CD8-positive, alpha-beta T cell (primary cell): ENCODE measurements at places on chromosomes 7 and 10.

- no peak for DNase-seq
These were observed 386.0 kb downstream of the KIF20B start for GRCh38 chr10:90087197-90088023.

- no peak for DNase-seq
These were observed 35.4 kb upstream of the PTER start for GRCh38 chr10:16401416-16401815.

DNA sequence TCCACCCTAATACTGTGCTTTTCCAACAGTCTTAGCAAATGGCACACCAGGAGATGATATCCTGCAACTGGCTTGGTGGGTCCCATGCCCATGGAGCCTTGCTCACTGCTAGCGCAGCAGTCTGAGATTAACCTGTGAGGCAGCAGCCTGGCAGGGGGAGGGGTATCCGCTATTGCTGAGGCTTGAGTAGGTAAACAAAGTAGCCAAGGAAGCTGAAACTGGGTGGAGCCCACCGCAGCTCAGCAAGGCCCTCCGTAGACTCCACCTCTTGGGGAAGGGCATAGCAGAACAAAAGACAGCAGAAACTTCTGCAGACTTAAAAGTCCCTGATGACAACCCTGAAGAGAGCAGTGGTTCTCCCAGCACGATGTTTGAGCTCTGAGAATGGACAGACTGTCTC lies 399.0 kb downstream of the CCSER2 start:
- DNase-seq = no peak

DNA sequence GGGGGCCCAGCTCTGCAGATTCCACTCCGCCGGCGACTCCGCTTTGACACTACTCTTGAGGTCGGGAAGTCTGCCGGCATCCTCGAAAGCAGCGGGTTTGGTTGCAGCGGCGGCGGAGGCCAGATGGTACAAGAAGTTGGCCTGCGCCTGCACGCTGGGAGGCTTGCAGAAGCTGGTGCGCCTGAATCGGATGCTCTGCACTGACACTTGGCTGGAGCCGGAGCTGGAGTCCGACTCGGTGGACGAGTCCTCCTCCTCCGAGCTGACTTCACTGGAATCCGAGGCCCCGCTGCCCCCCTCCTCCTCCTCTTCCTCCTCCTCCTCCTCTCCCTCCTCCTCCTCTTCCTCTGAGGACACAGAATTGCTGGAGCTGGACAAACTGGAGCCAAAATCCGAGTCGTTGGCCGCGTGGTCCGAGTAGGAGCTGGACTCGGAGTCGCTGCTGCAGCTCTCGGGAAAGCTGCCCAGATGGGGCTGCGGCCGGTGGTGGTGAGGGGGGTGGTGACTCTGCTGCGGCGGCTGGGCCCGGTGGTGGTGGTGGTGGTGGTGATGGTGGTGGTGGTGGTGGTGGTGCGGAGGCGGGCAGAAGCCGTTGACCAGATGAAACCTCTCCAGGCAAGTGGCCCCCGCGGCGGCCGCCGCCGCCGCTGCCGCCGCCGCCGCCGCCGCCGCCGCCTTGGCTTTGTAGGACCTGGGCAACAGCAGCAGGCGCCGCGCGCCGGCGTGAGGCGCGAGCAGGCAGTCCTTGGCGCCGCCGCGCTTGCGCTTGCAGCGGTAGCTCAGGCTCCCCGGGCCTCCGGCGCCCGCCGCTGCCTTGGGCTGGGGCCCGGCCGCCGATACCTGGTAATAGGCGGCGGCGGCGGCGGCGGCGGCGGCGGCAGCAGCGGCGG lies 9.0 kb downstream of the SKIDA1 start:
- no peak for DNase-seq

- DNase-seq = no peak
These were observed 37.4 kb downstream of the VKORC1L1 start for GRCh38 chr7:65910237-65910636.

DNA sequence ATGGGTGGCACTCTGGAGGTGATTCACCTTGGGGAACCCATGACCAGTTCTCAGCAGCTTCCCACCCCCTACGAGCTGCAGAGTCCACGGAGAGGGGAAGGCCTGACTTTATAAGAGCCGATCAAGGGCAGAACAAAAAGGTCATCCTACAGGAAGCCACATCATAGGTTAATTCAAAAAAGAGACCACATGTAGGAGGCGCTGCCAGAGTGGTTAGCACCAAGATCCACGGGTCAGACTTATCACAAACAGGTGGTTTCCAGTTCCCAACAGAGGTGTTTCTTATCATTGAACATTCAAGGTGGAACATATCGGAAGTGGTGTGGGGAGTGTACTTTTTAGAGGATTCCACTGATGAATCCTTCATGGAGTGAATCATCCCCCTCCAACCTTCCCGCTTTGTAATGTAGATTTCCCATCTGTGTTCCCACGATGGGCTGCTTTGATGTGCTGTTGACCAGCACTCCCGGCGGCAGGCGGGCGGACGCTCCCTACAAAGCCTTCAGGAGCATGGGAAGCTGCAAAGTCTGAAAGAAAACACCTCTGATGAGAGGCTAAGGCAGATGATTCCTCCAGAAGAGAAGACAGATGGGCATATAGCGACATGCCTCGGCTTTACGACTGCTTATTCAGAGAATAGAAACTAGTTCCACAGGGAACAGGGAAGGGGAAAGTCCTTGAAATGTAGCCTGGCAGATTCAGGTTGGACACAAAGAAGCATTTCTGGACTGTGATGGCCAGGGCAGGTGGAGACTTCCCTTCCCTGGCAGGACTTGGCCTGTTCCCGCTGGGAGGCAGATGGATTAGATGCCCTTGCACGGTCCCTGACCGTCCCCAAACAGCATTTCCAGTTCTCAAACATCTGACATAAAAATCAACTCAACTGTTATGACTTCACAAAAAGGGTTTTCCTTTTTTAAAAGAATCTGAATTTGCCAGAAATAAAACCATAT lies 66.5 kb downstream of the AFAP1L2 start:
- DNase-seq = no peak
